ENCODE measurements at places on chromosomes 3 and 15.

GRCh38 chr15:81740416-81740815 is 305.4 kb downstream of the MEX3B start:
- no peak for DNase-seq

DNA sequence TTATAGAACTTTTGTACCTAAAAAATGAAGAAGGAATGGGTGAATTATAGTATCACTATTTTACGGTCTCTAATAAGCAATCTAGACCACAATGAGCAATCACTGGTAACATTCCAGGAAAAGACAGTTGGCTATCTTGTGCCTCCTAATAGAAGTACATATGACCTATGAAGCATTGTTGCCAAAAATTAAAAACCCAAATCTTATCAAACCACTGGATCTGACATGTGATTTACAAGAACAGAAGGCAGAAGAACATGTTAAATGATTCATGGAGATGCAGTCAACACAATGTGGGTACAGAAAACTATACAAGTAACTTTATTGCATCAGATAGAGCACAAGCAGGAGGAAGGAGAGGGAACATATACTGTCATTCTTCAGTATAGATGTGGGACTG is 14.5 kb upstream of the HYKK start:
- no peak for DNase-seq

- no peak for DNase-seq
Measured at GRCh38 chr3:61853912-61854311, 292.5 kb downstream of the PTPRG start.

- DNase-seq: no peak
Measured at GRCh38 chr3:190739641-190740185, 122.8 kb downstream of the GMNC start.

GRCh38 chr15:63672369-63672768 is 75.2 kb downstream of the FBXL22 start:
- no peak for DNase-seq

- DNase-seq: no peak
Measured at GRCh38 chr3:158200955-158201354, 91.1 kb downstream of the RSRC1 start.

- no peak for DNase-seq
Measured at GRCh38 chr3:140420621-140421357, 257.1 kb upstream of the TRIM42 start.

GRCh38 chr15:78266806-78267205 is 2.4 kb downstream of the DNAJA4 start:
- no peak for DNase-seq

Measured in breast epithelium (tissue), 4 donors.